Mucosa of gallbladder (tissue), 1 donor: ENCODE measurements at places on chromosomes 11 and 22. TPM values are rescaled to one million over a fixed set of nuclear protein-coding genes. Genes with fewer than 3 reads are reported as not detected.

DNA sequence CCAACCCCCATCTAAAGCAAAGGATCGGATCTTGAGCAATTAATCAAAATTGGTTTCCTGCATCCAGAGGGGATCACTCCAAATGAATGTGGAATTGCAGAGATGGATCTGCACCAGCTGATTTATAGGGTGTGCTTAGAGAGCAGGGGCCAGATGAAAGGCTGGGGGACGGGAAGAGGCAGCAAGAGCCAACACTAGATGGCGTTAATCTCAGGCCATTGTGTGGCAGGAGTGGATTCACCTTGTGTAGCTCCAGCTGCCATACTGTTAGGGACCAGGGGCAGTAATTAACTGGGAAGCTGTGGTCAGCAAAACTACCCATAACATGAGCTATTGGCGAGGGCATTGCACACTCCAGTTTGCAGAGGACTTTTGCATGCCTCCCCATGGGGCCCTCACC lies 35.6 kb downstream of the SERPINH1 start:
- DNase-seq = no peak

The TRAPPC4 gene
- total RNA-seq = 82.6 TPM

DNA sequence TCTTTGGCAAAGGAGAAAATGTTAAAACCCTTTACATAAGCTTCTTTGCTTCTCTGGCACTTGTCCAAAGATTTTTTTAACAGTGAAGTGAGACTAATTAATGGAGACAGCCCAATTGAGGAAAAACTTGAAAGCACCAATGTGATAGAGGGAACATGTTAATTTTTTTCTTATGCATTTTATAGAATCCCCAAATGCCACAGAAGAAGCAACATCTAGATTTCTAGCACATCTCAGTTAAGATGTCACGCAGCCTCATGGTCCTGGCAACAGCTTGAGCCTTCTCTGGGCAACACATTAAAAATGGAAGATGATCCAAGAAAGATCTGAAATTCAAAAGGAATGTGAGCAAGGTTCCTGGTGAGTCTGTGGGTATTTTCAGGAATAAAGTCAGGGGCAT lies 48.5 kb downstream of the PACSIN2 start:
- no peak for DNase-seq

The UBQLNL gene
- 0.69 TPM for total RNA-seq

DNA sequence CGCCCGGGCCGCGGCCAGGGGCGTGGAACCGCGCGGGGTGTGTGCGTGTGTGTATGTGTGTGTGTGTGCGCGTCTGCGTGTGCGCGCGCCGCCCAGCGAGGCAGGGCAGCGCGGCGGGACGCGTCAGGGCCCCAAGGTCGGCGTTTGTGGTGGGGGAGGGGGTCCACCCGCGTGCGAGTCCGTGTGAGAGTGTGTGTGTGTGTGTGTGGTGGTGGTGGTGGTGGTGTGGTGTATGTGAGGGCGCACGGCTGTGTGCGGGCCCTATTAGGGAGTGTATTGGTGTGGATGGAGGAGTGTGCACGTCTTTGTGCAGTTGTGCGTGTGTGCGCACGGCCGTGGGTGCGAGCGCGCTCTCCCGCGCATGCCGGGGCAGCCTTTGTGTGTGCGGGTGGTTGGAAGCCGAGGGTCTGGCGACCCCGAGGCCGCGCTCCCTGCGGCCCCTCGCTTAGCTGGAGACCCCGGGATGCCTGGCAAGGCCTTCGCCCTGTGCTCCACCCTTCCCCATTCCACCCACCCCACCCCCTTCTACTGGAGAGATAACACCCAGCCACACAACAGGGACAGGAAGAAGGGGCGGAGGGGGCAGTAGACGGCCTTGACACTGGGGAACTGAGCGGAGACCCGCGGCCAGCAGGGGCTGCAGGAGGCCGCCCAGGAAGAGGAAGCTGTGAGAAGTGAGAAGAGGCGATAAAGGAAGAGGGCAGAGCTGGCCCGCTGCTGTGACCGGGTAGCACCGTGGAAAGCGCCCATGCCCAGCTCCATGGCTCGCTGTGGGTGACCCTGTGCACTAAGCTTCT lies 528 bp upstream of the ARRB1 start:
- DNase-seq = peak; percentile 67

The OR2AG2 gene
- total RNA-seq = not detected
